ENCODE measurements at places on chromosomes 6 and 20. TPM values are rescaled to one million over a fixed set of nuclear protein-coding genes. Genes with fewer than 3 reads are reported as not detected.

- DNase-seq = no peak
- no peak overlapping the region for H3K27ac ChIP-seq
- H3K36me3 ChIP-seq = no peaks in the 10 kb centered on the region
Measured at GRCh38 chr6:134372603-134373281, 54.8 kb upstream of the SGK1 start.

GRCh38 chr6:34243131-34243771 is 5.6 kb downstream of the SMIM29 start:
- H3K27ac ChIP-seq = no peak overlapping the region
- H3K4me1 ChIP-seq = peaks cover 6% of the 10 kb centered on the region
- no peak overlapping the region for H3K4me3 ChIP-seq
- no peaks in the 10 kb centered on the region for H3K27me3 ChIP-seq
- DNase-seq = no peak

The RAB44 gene
- total RNA-seq = 1.5 TPM

- H3K4me3 ChIP-seq = no peak overlapping the region
- no peak for DNase-seq
- H3K36me3 ChIP-seq = no peaks in the 10 kb centered on the region
- H3K4me1 ChIP-seq = no peaks in the 10 kb centered on the region
- H3K27me3 ChIP-seq = no peaks in the 10 kb centered on the region
- H3K27ac ChIP-seq = no peak overlapping the region
Measured at GRCh38 chr6:167235005-167235404, 56.1 kb upstream of the UNC93A start.

DNA sequence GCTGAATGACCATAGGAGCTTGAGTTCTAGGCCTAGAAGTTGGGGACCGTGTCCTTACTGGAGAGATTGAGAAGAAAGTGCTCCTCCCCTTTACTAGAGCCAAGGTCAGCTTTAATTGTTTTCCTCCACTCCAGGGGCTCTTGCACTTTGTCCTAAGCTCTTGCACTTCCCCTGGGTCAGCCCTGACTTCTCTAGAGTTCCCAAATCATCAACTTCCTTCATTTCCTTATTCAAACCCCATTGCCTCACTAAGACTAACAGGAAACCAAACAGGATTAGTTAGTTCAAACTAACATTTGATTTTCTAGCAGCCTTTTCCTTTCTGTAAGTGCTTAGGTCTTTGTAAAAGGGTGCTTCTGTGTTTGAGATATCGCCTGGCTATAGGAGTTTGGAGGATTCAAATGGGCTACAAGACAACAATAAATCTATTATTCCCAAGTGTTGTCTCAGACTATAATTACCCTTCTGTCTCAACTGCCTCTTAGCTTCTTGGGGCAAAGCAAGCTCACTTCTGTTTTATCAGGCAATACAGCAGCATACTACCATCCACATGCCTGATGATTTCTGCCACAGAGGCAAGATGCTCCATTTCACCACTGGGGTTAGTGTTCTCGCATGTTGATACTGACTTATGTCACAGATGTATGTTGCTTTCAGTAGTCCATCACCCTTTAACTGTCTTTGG is 12.8 kb upstream of the DTNBP1 start:
- H3K36me3 ChIP-seq = no peaks in the 10 kb centered on the region
- no peaks in the 10 kb centered on the region for H3K27me3 ChIP-seq
- H3K27ac ChIP-seq = no peak overlapping the region
- H3K4me1 ChIP-seq = peaks cover 2% of the 10 kb centered on the region
- DNase-seq = no peak

DNA sequence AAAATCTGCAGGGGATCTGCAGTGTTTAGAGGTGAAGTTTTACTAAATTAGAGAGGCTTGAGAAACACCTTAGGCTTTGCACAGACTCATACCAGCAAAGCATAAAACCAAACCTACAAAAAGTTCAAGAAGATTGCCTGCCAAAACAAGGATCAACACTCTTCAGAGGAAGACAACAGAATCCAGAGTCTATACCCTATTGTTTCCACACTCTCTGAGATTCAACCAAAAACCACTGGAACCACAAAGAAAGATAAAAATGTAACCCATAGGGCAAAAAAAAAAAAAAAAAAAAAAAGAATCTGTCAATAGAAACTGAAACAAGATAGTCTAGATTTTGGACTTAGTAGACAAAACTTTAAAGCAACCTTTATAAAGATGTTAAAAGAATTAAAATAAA is 102.7 kb downstream of the ANKRD60 start:
- H3K27ac ChIP-seq = no peak overlapping the region
- H3K27me3 ChIP-seq = no peaks in the 10 kb centered on the region
- H3K4me3 ChIP-seq = no peak overlapping the region
- no peaks in the 10 kb centered on the region for H3K36me3 ChIP-seq
- H3K4me1 ChIP-seq = no peaks in the 10 kb centered on the region

The HINT3 gene
- total RNA-seq = 21.4 TPM

- H3K27me3 ChIP-seq = no peaks in the 10 kb centered on the region
- no peaks in the 10 kb centered on the region for H3K36me3 ChIP-seq
- DNase-seq = no peak
- H3K27ac ChIP-seq = no peak overlapping the region
Measured at GRCh38 chr6:27156874-27157458, 90.5 kb upstream of the PRSS16 start.

The GHRH gene
- not detected for total RNA-seq

The SLC17A3 gene
- total RNA-seq = 14.0 TPM

GRCh38 chr6:21593927-21594415 is 420 bp downstream of the SOX4 start:
- no peak for DNase-seq
- no peaks in the 10 kb centered on the region for H3K4me1 ChIP-seq
- H3K4me3 ChIP-seq = peak overlapping the region; percentile 99

The VSX1 gene
- total RNA-seq = 0.41 TPM

- H3K4me3 ChIP-seq = no peak overlapping the region
- H3K27ac ChIP-seq = no peak overlapping the region
- DNase-seq = no peak
- H3K4me1 ChIP-seq = no peaks in the 10 kb centered on the region
- no peaks in the 10 kb centered on the region for H3K36me3 ChIP-seq
- H3K27me3 ChIP-seq = no peaks in the 10 kb centered on the region
Measured at GRCh38 chr20:7383216-7383615, 557.0 kb downstream of the HAO1 start.

- peaks cover 10% of the 10 kb centered on the region for H3K36me3 ChIP-seq
- no peaks in the 10 kb centered on the region for H3K4me1 ChIP-seq
- no peaks in the 10 kb centered on the region for H3K27me3 ChIP-seq
- DNase-seq = no peak
- H3K4me3 ChIP-seq = no peak overlapping the region
- no peak overlapping the region for H3K27ac ChIP-seq
Measured at GRCh38 chr20:36614781-36615557, 9.4 kb downstream of the RAB5IF start.

GRCh38 chr6:53794720-53795339 is at the start of gene LRRC1:
LRRC1 (plus strand) TSS chr6:53795005; CDS start chr6:53795257, 252 bp downstream.
- peak; percentile 98 for DNase-seq
- peaks cover 3% of the 10 kb centered on the region for H3K4me1 ChIP-seq
- no peaks in the 10 kb centered on the region for H3K36me3 ChIP-seq
- H3K27ac ChIP-seq = peak within 1 kb of the TSS; percentile 52

The B3GALT4 gene
- total RNA-seq = 20.2 TPM

The NKAIN4 gene
- total RNA-seq = 29.7 TPM

The GPLD1 gene
- total RNA-seq = 0.94 TPM

The SLC32A1 gene
- not detected for total RNA-seq

The AK9 gene
- total RNA-seq = 10.9 TPM

DNA sequence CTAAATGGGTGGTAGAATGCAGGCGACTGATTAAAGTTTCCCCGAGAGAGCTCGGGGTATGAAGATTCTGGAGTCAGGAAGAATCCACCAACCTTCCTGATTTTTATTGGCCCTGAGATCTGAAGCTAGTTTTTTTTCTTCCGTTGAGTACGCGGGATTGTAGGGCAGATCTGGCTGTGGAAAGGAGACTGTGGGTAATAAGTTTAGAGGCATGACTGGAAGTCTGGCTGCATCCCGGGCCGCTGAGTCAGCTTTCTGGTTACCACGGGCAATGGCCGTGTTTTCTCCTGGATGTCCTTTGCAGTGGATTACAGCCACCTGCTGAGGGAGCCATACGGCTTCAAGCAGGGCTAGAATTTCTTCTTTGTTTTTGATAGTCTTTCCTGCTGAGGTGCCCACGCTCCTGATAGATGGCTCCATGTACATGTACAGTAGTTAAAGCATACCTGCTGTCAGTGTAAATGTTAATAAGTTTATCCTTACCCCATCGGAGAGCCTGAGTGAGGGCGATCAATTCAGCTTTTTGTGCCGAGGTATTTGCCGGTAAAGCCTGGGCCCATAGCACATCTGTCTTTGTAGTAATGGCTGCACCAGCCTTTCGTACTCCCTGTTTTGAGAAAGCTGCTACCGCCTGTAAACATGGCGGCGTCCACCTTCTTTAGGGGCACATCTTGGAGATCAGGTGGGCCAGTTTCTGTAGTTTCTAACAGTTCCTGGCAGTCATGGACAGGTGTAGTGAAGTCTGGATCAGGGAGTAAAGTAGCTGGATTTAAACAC is 154.0 kb downstream of the TRIM27 start:
- no peaks in the 10 kb centered on the region for H3K4me1 ChIP-seq
- H3K27ac ChIP-seq = no peak overlapping the region
- H3K36me3 ChIP-seq = no peaks in the 10 kb centered on the region
- peak; percentile 31 for DNase-seq
- peaks cover 87% of the 10 kb centered on the region for H3K27me3 ChIP-seq

DNA sequence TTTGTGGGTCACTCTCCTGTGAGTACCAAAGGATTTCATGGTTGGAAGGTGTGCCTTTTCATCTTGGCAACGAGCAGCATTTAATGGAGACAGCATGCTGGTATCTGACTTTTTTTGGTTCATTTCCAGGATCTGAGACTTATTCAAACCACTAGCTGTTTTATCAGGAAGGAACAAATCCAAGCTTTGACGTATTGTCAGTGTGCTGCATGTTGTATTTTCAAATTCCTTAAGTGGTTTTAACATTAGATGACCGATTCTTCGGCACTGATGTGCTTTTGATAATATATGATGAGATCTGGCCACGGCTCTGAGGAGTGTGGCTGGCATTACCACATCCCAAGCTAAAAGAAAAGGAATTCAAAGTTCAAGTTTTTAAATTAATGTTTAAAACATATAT is 6.4 kb downstream of the RMND1 start:
- no peaks in the 10 kb centered on the region for H3K36me3 ChIP-seq
- no peak overlapping the region for H3K4me3 ChIP-seq
- H3K4me1 ChIP-seq = peaks cover 3% of the 10 kb centered on the region
- no peaks in the 10 kb centered on the region for H3K27me3 ChIP-seq

The DNAJC5 gene
- total RNA-seq = 52.3 TPM

- H3K4me1 ChIP-seq = peaks cover 6% of the 10 kb centered on the region
- DNase-seq = no peak
- H3K4me3 ChIP-seq = no peak overlapping the region
- no peak overlapping the region for H3K27ac ChIP-seq
- no peaks in the 10 kb centered on the region for H3K36me3 ChIP-seq
- H3K27me3 ChIP-seq = no peaks in the 10 kb centered on the region
Measured at GRCh38 chr6:134954272-134955000, 4.5 kb upstream of the ALDH8A1 start.

The MANEA gene
- total RNA-seq = 15.6 TPM
